Left renal cortex interstitium (tissue), 4 donors: ENCODE measurements at places on chromosomes 13 and 19.

- DNase-seq = peak; percentile 78
These were observed 28.5 kb upstream of the NPAS1 start for GRCh38 chr19:46990991-46991676.

GRCh38 chr13:48739386-48739964 is 85.7 kb downstream of the CYSLTR2 start:
- no peak for DNase-seq

GRCh38 chr13:45456196-45456972 is 8.4 kb upstream of the COG3 start:
- DNase-seq = no peak

DNA sequence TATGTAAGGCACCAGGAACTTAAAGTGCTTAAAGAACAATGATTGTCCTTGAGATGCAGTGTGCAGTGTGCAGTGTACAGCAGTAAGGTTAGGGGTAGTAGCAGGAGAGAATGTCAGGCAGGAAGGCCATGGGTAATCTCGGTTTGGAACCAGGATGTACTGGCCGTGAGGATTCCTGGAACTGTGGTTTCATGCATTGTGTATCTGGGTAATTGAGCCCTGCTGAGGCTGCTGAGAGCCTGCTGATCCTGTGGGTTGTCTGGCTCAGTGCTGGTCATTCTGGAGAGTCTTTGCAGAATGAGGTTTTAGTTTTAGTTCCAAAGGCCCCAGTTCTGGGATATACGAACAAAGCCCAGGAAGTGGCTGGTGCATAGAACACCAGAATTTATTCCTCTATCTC is 71.0 kb downstream of the ZNF568 start:
- DNase-seq = no peak

DNA sequence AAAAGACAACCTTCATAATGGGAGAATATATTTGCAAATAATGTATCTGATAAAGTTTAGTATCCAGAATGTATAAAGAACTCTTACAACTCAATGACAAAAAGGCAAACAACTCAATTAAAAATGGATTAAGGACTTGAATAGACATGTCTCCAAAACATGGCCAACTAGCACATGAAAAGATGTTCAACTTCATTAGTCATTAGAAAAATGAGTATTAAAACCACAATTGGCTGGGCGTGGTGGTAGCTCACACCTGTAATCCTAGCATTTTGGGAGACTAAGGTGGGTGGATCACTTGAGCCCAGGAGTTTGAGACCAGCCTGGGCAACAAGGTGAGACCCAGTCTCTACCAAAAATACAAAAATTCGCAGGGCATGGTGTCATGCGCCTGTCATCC is 18.8 kb upstream of the ZMYM5 start:
- no peak for DNase-seq
